ENCODE measurements at places on chromosomes 3 and 15.

DNA sequence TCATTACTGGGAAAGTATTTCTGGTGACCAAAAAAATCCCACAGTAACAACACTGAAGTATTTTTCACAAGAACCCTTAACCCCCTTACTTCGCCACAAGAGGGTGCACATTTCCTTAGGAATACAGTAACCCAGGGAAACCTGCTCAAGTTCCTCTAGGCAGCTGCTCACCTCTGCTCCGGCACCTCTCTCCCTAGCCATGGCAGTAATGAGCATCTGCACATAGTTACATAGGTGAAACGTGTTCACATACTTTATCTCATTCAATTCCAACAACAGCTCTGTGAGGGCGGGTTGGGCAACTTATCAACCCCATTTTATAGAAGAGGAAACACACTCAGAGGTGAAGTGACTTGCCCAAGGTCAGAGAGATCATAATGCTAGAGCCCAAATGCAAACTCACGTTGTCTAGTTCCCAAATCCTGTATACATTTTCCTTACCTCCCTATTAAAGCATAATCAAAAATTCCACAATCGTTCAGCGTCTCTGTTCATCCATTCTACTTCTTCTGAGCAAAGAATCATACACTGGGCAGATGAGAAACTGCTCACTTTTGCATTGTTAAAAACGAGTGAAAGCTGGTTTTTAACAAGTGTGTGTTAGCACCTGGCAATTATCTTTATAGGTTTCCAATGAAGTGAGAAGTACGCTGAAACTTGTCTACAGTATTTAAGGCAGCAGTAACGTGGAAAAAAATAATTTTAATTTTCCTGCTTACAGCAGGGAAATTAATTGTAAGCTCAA is 90.7 kb downstream of the IGF2BP2 start:
- H3K4me3 ChIP-seq, result no peak overlapping the region
- DNase-seq, result no peak
- no peaks in the 10 kb centered on the region for H3K36me3 ChIP-seq
- H3K27ac ChIP-seq, result no peak overlapping the region

- no peaks in the 10 kb centered on the region for H3K4me1 ChIP-seq
- no peak overlapping the region for H3K27ac ChIP-seq
- no peak for DNase-seq
- no peaks in the 10 kb centered on the region for H3K27me3 ChIP-seq
Measured at GRCh38 chr15:39312984-39313383, 267.9 kb upstream of the THBS1 start.

DNA sequence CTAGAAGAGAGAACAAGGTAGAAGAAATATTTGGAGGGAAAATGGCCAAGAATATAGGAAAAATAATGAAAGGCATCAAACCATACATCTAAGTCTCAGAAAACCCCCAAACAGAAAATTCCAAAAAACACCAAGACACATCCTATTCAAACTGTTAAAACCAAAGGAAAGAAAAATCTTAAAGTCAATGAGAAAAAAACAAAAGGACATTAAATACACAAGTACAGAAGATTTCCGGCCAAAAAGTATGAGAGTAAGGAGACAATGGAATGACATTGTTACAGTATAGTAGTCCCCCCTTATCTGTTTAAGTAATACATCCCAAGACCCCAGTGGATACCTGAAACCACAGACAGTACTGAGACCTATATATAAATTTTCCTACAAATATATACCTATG is 18.8 kb downstream of the CLASP2 start:
- H3K36me3 ChIP-seq, result peaks cover 43% of the 10 kb centered on the region
- no peak for DNase-seq
- H3K27me3 ChIP-seq, result no peaks in the 10 kb centered on the region
- H3K4me1 ChIP-seq, result no peaks in the 10 kb centered on the region

DNA sequence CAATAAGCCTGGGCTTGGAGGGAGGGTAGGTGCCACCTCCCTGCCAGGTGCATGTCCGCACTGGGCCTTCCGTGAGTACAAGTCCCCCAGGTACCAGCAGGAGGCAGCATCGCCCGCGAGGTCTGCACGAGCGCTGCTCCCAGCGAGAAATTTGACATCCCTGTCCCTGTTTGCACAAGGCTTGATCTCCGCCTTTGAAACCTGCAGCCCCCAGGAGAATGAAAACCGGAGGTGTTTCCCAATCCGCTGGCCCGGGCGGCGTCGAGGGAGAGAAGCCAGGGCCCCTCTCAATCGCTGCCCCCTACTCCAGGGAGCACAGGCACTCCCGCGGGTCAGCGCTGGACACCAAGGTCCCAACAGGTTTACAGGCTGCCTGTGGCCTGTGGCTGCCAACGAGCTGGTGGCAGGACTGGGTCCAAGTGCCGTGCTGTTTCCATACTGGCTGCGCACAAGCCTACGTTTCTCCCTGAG is 961 bp downstream of the HAPLN3 start:
- H3K4me1 ChIP-seq, result peaks cover 3% of the 10 kb centered on the region
- H3K36me3 ChIP-seq, result no peaks in the 10 kb centered on the region
- peak; percentile 75 for DNase-seq
- H3K27me3 ChIP-seq, result peaks cover 12% of the 10 kb centered on the region
- peak overlapping the region; percentile 40 for H3K4me3 ChIP-seq

- H3K4me3 ChIP-seq, result no peak overlapping the region
- no peaks in the 10 kb centered on the region for H3K4me1 ChIP-seq
- no peaks in the 10 kb centered on the region for H3K36me3 ChIP-seq
- DNase-seq, result no peak
- no peak overlapping the region for H3K27ac ChIP-seq
- H3K27me3 ChIP-seq, result no peaks in the 10 kb centered on the region
Measured at GRCh38 chr3:172020763-172021162, 18.6 kb upstream of the FNDC3B start.

- no peak overlapping the region for H3K27ac ChIP-seq
- no peak overlapping the region for H3K4me3 ChIP-seq
- DNase-seq, result no peak
- H3K36me3 ChIP-seq, result no peaks in the 10 kb centered on the region
Measured at GRCh38 chr3:70970171-70970570, 613.4 kb downstream of the FOXP1 start.

GRCh38 chr3:168034152-168034928 is 61.4 kb downstream of the GOLIM4 start:
- H3K27ac ChIP-seq, result no peak overlapping the region
- H3K27me3 ChIP-seq, result no peaks in the 10 kb centered on the region
- peaks cover 8% of the 10 kb centered on the region for H3K4me1 ChIP-seq

DNA sequence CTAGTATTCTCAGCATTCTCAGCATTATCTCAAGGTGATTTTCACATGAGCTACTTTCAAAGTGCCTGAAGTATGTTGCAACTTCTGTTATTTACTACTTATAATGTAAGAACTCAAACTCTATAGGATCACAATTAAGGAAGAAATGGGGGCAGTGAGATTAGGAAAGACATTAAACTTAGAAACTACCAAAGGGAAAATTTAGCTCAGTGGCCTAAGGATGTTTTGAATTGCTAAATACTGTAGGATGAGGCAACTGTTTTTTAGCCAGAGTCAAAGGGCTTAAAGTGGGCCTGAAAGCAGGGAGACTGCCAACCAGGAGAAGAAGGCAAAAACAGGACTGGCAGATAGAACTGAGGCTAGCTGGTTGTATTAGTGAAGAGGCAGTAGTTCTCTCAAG is 55.5 kb upstream of the MBNL1 start:
- H3K4me3 ChIP-seq, result no peak overlapping the region
- no peak for DNase-seq
- H3K27ac ChIP-seq, result no peak overlapping the region
- H3K27me3 ChIP-seq, result peaks cover 3% of the 10 kb centered on the region
- H3K36me3 ChIP-seq, result peaks cover under 1% of the 10 kb centered on the region
- peaks cover 4% of the 10 kb centered on the region for H3K4me1 ChIP-seq

- H3K4me1 ChIP-seq, result peaks cover 13% of the 10 kb centered on the region
- H3K27ac ChIP-seq, result no peak overlapping the region
- no peak for DNase-seq
- peaks cover 47% of the 10 kb centered on the region for H3K27me3 ChIP-seq
Measured at GRCh38 chr15:37099319-37100108, 835 bp downstream of the MEIS2 start.

DNA sequence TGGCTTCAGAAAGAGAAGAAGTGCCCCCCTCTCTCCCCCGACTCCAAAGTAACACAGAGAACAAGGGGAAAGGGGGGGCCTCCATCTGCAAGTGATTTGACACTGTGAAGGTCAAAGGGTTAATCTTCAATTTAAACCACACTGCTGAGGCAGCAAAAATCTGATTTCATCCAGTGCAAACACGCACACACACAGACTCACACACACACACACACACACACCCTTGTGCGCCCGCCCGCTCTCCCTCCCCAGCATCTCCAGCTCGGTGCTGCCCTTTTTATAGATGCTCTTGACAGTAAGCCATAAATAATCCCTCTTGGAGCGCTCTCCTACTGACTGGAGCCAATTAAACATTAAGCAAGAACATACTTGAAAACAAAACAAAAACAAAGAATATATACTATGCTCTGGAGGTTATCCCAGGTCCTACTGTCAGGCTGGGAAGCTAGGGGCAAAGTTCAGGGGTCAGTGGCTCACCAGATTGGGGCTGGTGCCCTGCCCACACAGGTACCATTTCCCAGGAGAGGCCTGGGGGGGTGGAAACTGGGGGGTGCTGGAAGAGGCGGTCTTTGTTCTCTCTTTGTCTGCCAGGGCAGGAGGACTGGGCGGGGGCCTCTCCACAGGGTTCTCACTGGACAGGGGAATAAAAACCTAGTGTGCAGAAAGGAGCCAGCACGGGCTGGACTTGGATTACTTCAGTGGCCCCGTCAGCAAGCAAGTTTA is 16.3 kb downstream of the BMF start:
- H3K36me3 ChIP-seq, result no peaks in the 10 kb centered on the region
- H3K27me3 ChIP-seq, result peaks cover 6% of the 10 kb centered on the region

GRCh38 chr3:179528772-179529171 is 34.0 kb upstream of the ACTL6A start:
- H3K27me3 ChIP-seq, result no peaks in the 10 kb centered on the region
- no peak for DNase-seq
- no peak overlapping the region for H3K27ac ChIP-seq
- H3K4me3 ChIP-seq, result no peak overlapping the region
- H3K36me3 ChIP-seq, result no peaks in the 10 kb centered on the region

GRCh38 chr15:85421116-85421925 is 40.9 kb downstream of the AKAP13 start:
- no peaks in the 10 kb centered on the region for H3K27me3 ChIP-seq
- no peaks in the 10 kb centered on the region for H3K36me3 ChIP-seq
- H3K27ac ChIP-seq, result no peak overlapping the region
- peaks cover 3% of the 10 kb centered on the region for H3K4me1 ChIP-seq

DNA sequence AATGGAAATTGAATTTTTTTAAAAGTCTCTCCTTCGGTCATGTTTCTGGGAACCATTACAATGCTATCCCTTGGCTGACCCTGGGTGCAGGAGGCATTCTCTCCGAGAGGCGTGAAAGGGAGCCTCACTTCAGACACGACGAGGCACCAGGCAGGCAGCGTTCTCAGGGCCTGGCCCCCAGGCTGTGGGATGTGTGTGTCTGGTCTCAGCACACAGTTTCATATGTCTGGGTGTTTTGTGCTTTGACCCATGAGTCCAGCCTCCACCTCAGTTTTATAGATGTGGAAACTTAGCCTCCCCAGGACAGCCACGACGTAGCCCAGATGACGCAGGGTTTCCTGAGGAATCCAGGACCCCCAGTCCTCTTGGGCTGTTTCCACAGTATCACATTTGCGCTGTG is 34.0 kb downstream of the FGD5 start:
- H3K36me3 ChIP-seq, result no peaks in the 10 kb centered on the region
- no peak for DNase-seq
- peaks cover 3% of the 10 kb centered on the region for H3K4me1 ChIP-seq
- H3K27me3 ChIP-seq, result peaks cover 6% of the 10 kb centered on the region
- no peak overlapping the region for H3K27ac ChIP-seq

DNA sequence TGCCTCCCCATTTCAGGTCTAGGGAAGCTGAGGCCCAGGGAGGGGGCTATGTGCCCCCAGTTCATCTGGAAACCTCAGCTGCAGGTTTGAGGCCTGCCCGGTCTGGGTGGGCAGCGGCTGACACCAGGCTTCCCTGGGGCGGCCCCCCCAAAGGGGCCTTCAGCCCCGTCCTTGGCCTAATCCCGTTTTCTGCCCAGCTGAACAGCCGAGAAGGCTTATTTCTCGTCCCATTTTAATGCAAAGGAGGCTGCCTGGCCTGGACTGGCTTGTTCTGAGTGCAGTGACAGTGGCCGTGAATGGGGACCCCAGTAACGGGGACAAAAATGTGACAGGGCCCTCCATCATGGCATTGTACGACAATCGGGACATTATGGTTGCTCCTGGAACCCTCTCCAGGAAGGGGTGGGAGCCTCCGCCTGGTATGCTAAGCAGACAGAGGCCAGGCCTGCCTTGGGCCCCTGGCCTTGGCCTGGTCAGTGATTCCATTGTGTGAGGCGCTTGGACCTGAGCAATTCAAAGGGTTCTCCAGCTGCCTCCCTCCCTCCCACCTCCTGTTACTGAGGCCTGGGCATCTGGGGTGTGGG is 93.9 kb downstream of the WNT7A start:
- H3K4me3 ChIP-seq, result no peak overlapping the region
- no peak for DNase-seq
- H3K36me3 ChIP-seq, result no peaks in the 10 kb centered on the region
- H3K4me1 ChIP-seq, result peaks cover 6% of the 10 kb centered on the region
- H3K27ac ChIP-seq, result no peak overlapping the region

GRCh38 chr3:26365706-26366105 is 256.9 kb upstream of the LRRC3B start:
- no peaks in the 10 kb centered on the region for H3K36me3 ChIP-seq
- H3K4me1 ChIP-seq, result no peaks in the 10 kb centered on the region
- no peak for DNase-seq
- H3K27me3 ChIP-seq, result peaks cover 2% of the 10 kb centered on the region

GRCh38 chr3:101646726-101647125 is 30.2 kb downstream of the ZBTB11 start:
- no peak overlapping the region for H3K4me3 ChIP-seq
- H3K27me3 ChIP-seq, result no peaks in the 10 kb centered on the region
- no peaks in the 10 kb centered on the region for H3K36me3 ChIP-seq
- DNase-seq, result no peak

DNA sequence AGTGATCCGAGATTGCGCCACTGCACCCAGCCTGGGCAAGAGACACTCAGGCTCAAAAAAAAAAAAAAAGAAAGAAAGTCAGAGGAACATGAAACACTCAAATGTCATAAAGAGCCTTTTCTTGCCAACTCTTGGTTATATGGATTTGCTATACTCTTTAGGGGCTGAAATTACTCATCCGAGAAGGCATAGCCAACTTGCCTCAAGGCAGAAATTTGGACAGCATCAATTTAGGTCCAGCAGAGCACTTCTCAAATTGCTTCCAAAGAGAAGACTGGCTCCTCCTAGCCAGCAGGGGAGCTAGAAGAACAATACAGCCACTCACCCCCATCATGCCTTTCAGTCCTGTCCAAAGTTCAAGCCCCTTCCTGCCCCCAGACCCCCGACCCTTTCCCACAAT is 43.8 kb downstream of the OSBPL10 start:
- no peak overlapping the region for H3K27ac ChIP-seq
- no peaks in the 10 kb centered on the region for H3K27me3 ChIP-seq
- H3K4me3 ChIP-seq, result no peak overlapping the region
- no peak for DNase-seq
- H3K4me1 ChIP-seq, result no peaks in the 10 kb centered on the region

- DNase-seq, result peak; percentile 84
- peaks cover 30% of the 10 kb centered on the region for H3K4me1 ChIP-seq
- peaks cover 9% of the 10 kb centered on the region for H3K27me3 ChIP-seq
- H3K36me3 ChIP-seq, result no peaks in the 10 kb centered on the region
- no peak overlapping the region for H3K4me3 ChIP-seq
Measured at GRCh38 chr15:89442671-89443307, 53.6 kb downstream of the RHCG start.
